Stimulated activated CD8-positive, alpha-beta memory T cell treated with anti-CD3 and anti-CD28 coated beads, Interleukin-4, amount 100 ng/mL, for 48 hours (primary cell): ENCODE measurements at places on chromosomes 5 and 9.

DNA sequence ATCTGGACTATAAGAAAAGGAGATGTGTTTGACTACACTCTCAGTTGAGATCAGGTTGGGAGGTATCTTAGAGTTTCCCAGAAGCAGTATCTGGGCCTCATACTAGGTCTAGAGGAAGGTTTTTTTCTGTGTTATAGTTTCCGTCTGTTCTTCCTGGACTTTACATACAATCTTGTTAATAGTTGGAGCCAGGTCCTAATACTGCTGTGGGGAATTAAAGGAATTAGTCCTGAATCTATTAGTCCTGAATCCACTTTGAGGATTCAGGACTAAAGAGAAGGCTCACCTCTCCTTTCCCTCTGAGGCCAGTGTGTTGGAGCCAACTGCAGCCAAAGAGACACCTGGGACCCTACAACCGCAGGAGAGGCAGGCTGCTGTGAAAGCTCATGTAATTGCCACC lies 445.7 kb upstream of the CLINT1 start:
- DNase-seq = no peak

DNA sequence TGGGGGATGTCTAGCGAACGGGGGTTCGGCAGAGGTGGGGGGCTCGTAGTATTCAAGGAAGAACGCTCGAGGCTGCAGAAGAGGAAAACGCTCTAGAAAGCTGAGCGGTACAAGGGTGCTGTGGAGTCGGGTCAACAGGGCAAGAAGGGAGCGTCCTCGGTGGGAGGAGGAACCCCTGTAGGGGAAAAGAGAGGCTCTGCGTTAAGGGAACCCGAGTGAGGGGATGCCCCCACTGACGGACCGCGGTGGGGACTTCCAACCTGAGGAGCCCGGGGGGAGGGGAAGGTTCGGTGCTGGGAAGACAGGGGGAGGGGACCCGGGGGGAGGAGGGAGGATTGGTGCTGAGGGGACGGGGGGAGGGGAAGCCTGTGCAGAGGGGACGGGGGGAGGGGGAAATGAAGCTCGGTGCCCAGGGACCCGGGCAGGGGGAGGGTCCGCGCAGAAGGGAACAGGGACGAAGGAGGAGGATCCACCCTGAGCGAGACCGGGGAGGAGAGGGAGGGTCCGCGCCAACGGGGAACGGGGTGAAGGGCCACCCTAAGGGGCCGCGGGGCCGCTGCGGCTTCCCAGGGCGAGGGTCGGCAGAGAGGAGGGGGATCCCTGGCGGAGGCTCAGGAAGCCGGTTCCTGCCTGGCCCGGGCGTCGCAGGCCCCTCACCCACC lies 621 bp downstream of the NR6A1 start:
- DNase-seq = peak; percentile 41

DNA sequence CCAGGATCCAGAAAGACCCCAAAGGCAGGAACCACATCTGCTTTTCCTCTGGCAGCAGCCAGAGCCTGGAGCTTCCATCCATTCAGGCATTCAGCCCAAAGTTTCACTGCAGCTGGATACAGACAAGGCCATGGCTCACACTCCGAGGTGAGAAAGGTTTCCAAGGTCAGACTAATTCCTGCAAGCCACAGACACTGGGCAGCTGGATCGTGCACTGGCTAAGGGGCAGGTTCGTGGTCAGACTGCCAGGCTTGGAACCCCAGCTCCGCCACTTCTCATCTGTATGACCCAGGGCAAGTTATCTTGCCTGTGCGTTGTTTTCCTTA lies 36.9 kb downstream of the SPOCK1 start:
- no peak for DNase-seq

- no peak for DNase-seq
These were observed 818 bp upstream of the FREM1 start for GRCh38 chr9:14911046-14911445.

DNA sequence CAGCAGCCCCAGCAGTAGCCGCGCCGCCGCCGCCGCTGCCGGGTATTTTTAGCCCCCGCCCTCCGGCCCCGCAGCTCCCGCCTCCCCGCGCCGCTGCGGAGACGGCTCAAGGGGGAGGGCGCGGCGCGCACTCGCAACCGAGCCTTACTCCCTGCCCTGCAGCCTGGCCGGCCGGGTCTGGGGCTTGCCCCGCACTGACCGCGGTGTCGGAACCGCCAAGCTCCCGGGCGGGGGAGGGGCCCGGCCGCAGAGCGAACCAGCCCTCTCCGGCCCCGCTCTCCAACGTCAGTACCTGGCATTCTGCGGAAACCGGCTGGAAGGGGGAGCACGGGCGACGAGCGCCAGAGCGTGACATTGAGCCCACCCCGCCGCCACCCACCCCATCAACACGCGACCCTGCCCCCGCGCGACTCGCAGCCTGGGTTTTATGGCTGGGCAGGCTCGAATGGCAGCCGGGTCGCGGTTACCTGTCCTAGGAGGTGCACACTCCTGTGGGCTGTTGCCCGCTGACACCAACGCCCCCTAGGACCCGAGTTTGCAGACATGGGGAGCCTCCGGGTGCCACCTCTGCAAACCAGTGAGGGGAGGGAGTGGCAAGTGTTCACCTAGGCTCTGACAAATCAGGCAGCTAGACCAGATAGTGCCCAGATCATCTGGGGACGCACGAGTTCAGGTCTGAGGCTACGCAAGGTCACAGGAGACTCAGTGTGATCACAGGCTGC lies at the start of gene ACSL6:
Gene ACSL6 (minus strand): TSS at position 37 of the 722 bp plus-strand sequence. CDS start 105 bp downstream, outside the sequence.
- DNase-seq = peak; percentile 60

- no peak for DNase-seq
These were observed 1.6 kb downstream of the NACC2 start for GRCh38 chr9:136093346-136093986.

DNA sequence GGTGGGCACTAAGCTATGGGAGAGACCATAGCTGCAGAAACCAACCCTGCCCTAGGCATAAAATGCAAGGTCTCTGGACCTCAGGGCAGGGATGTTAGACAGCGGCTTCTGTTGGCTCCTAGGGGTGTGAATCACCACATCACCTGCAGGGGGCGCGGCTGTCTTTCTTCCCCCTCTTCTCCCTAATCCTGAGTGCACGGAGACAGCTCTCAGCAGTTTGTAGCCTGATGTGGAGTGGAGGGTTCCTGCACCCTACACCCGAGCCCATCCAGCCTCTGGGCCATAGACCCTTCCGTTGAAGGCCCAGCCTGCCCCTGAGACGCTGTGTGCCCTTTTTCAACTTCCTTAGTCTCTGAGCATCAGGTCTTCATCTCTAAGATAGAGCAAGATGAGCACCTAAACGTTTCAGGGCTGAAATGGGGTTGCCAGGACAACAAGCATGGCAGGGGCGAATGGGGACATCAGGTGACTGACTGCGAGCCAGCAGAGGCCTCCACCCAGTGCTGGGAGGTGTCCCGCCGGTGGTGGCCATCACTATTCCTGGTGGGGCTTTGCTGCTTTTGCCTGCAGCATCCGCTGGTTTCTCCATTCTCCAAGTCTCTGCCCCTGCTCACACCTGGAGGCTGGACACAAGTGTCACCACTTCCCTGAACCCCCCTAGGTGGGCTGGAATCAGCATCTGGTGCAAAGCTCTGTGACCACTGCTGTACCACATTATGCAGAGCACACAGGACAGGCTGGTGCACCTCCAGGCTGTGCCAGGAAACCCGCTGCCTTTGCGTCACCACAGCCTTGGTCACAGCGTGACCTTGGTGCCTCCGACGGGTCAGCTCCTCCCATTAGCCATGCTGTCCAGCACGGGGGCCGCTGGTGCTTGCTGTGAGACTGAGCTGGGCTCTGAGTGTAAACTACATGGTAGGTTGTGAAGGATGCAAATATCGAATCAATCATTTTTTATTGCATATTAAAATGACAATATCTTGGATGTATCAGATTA lies 2.5 kb upstream of the SEC16A start:
- peak; percentile 92 for DNase-seq

GRCh38 chr5:75471193-75471592 lies 40.2 kb downstream of the CERT1 start:
- DNase-seq = no peak

DNA sequence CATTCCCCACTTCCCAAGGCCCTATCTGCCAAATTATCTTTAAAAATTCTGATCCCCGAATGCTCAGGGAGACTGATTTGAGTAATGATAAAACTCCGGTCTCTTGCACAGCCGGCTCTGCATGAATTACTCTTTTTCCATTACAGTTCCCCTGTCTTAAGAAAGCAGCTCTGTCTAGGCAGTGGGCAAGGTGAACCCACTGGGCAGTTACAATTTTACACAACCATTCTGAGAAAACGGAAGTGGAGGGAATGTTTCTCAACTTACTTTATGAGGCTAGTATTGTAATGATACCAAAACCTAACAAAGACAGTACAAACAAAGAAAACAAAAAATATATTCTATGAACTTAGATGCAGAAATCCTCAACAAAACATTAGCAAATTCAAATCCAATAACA lies 100.0 kb downstream of the MCTP1 start:
- DNase-seq = no peak

DNA sequence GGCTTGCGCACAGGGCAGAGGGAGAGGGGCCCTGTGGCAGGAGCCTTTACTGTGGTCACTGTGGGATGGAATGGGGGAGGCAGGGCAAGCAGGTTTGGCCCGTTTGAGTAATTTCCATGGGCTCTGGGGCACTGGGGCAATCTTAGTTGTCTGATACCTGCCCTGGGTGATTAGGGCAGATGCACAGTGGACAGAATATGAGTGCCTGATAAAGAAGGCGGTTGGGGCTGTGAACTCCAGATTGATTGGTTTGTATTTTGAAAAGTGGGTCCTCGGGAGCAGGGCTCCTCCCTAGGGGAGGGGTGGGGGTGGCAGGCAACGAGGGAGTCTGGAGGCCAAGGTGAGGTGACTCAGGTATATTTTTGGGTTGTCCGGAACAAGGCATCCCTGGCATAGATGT lies 247.5 kb downstream of the NSG2 start:
- no peak for DNase-seq

DNA sequence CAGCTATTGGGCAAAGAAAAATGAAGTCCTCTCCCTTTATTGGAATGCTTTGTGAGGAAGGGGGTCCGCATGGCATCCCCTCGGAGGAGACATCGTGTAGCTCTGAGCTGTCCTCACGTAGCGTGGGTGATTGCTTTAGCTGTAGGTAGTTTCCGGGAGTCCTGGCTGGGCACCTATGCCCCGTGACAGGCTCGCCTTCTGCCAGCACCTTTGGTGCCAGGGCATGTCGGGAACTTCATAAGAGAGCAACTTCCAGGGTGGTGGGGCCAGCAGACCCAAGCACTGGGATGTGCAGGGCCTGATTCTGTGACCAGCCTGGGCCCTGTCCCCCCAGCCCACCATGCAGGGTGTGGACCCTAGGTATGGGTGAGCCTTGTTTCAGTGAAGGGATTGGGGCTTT lies 64.0 kb downstream of the WNK2 start:
- no peak for DNase-seq

- DNase-seq = no peak
These were observed 31.1 kb downstream of the SIL1 start for GRCh38 chr5:139167063-139167462.

GRCh38 chr9:98980291-98980690 lies 36.6 kb downstream of the COL15A1 start:
- no peak for DNase-seq

DNA sequence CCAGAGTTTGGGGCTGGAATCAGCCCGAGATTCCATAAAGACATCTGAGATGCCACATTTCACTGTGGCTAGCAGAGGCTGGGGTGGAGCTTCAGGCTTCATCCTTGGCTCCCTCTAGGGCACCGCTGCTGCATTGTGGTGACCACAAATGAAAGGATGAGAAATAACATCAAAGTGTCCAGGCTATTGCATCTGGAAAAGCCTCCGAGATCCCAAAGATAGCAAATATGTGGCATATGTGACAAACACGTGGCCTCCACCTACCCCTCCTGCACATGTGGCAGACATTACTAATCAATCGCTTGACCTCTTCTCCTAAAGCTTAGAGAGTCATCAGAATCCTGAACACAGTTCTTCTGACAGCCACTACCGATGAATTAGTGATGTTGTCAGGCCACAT lies 4.5 kb downstream of the SPARC start:
- no peak for DNase-seq

DNA sequence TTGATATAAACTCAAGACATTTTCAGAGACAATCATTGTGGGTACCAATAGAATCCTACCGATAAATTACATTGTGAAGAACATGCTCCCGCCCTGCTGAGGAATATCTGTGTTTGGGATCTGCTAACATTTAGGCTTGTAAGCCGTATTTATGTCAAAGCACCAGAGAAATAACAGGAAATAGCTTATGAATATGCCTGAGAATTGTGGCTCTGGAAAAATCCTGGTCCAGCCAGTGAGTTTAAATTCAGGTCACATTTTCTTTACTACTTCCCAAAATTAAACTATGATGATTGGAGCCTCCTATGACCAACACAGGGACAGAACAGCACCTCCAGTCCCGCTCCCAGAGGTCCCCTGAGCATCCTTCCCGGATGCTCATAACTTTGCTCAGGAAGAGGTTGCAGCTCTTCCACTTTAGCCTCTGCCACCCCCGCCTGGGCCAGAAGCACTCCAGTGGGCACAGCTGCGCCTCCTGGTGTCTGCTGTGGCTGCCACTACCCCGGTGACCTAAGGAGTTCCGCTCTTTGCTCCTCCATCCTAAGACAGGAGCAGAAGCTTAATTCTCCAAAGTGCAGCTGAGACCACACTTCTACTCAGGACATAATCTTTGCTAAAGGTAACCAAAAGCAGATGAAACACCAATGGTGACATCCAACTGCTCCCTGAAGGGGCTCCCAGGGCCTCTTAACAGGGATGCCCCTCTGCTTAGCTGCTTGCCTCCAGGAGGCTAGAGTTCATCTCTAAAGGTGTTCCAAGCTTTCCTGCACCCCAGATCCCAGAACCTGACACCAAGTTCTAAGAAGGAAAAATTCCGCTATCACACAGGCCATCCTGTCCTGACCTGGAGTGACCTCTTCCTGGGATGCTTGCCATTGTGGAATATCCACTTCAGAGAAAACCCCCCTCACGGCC lies 58.8 kb downstream of the SLC1A1 start:
- peak; percentile 29 for DNase-seq

- DNase-seq = no peak
These were observed 31.6 kb downstream of the DAP start for GRCh38 chr5:10729320-10730042.

- DNase-seq = no peak
These were observed 211.6 kb upstream of the TMEM161B start for GRCh38 chr5:88480245-88480644.

DNA sequence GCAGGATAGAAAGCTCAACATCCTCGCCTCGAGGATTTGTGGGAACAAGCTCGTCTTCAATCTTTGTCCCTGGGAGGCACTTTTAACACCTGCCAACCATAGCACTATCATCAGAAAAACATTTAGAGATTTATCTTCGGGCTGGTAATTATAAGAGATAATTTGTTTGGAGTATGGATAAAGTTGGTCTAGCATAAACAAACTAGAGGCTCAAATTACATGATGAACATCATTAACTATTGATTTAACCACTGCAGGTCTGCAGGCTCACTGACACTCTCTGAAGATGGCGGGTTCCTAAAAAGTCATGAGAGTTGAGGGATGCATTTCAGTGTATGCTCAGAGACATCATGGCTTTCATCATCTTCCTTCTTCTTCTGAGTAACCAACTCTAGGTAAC lies 25.8 kb upstream of the PCA3 start:
- no peak for DNase-seq
